ENCODE measurements at places on chromosomes 7 and 10.

- DNase-seq = no peak
These were observed 782.0 kb downstream of the SUGCT start for GRCh38 chr7:40916813-40917212.

- no peak for DNase-seq
These were observed 136.2 kb downstream of the ANK3 start for GRCh38 chr10:60253484-60253883.

GRCh38 chr10:17238445-17239291, 10.6 kb downstream of the VIM start:
- no peak for DNase-seq

DNA sequence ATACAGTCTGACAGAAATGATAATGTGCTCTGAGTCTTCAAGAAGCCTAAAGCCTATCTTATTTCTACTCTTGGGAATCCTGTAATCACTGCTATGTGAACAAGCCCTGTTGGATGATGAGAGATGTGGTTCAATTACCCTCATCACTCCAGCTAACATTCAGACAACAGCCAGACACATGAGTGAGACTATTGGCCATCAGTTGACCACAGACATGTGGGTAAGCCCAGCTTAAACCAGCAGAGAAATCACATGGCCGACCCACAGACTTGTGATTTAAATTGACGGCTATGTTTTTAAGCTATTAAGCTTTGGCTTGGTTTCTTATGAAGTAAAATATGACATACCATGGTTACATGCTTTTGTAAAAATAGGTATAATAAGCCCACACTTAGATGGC, 2.6 kb downstream of the MBL2 start:
- DNase-seq = no peak

- no peak for DNase-seq
These were observed 190.6 kb upstream of the CCDC6 start for GRCh38 chr10:60096761-60097513.

- no peak for DNase-seq
These were observed 4.2 kb downstream of the IKZF1 start for GRCh38 chr7:50308532-50309385.

- no peak for DNase-seq
These were observed 27.9 kb downstream of the MYPN start for GRCh38 chr10:68137171-68137570.

- DNase-seq = no peak
These were observed 64.8 kb upstream of the CAPZA2 start for GRCh38 chr7:116797612-116798011.

DNA sequence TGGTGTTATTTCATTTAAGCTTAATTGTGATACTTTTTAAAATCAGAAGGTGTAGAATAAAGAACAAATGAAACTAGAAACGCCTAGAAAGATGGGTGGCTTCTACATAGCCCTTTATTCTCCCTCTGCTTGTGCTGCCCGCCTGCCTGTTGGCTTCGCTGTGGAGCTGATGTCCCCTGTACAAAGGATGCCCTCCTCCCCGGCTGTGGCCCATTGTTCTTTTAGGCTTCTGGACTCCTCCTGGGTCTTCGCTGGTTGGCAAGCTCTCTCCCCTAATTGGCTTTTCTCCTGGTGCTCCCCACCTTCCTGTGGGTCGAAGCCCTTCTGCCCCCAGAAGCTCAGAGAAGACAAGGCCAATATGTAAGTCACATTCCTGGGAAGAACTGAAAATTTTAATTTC, 98.2 kb downstream of the FANK1 start:
- no peak for DNase-seq

GRCh38 chr7:22354462-22354861, 2.5 kb downstream of the RAPGEF5 start:
- DNase-seq = no peak

DNA sequence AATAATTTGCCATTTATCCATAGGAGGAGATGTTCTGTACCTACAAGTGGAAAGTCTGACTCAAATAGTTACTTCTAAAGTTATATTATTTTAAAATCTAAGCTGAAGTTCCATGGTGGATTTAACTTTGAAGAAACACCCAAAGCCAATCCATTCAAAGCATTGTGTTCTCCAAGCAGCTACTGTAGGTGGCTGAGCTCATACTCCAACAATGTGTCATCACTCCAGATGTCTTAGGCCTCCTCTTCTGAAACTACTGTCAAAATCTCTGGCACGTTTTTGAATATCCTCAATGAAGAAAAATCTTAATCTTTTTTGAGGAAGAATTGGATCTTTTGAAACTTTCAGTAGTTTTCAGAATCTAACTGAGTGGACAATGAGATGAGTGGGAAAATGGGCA, 169.1 kb downstream of the PTEN start:
- no peak for DNase-seq

- DNase-seq = no peak
These were observed 675 bp upstream of the FRAT2 start for GRCh38 chr10:97335188-97335619.

- no peak for DNase-seq
These were observed at the start of gene GIMAP4 for GRCh38 chr7:150567169-150567568. TSS of gene GIMAP4 (plus strand) at chr7:150567390. CDS start at chr7:150569902, 2,512 bp downstream.

GRCh38 chr10:61669161-61669725, 6.5 kb downstream of the CABCOCO1 start:
- DNase-seq = no peak

DNA sequence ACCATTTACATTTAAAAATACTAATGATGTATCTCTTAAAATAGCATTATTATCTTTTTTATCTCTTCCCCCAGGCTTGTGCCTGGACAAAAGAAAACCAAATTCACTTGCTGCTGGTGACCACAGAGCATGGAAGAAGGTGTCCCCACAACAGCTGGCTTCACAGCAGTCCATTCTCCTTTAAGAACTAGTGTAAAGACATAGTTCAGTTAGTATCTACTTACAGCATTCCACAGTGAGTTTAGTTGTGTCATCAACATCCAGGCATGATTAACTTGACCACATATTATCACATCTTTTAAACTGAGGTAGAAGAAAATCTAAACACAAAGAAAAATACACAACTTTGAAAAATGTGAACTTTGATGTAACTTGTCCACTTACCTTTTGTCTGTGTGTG, 55.0 kb downstream of the LRRC17 start:
- no peak for DNase-seq

- no peak for DNase-seq
These were observed 63.0 kb downstream of the CUL1 start for GRCh38 chr7:148761499-148762278.

DNA sequence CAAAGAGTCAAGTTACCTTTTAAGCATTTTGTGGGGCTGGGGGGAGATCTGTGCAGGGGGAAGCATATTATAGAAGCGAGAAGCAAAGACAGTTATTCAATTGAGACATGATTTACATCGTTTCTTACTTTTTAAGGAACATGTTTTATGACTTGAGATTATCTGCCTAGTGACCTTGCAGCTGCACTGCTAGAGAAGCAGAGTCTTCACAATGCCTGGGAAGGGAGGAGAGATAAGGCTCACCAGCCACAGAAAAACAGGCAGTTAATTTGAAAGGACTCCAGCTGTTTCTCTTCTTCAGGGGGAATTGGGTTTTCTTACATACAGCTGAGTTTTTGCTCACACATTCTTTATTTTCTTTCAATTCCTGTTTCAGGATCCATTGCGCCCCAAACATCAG, 31.0 kb downstream of the PHYH start:
- DNase-seq = no peak

DNA sequence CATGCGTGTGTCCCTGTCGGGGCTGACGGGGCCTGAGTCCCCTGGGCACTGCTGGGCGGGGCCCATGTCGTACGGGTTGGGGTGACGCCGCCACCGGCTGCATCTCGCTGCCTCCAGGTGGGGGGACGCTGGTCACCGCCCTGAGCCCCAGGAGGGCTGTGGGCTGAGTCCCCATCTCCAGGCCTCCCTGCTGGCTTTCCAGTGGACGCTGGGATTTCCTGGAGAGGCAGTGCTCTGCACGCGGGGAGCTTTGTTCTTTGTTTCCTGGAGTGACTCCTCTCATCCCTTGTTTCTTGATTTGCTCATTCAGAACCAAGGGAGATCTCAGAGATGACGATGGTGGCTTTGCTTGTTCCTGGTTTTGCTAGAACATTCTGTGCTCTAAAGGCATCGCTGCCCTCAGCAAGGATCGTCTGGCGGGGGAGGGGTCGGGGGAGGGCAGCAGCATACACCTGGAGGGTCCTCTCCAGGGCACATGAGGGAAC, 21.0 kb downstream of the PWWP2B start:
- DNase-seq = no peak

GRCh38 chr7:139078911-139079310, 30.6 kb downstream of the ZC3HAV1 start:
- no peak for DNase-seq

DNA sequence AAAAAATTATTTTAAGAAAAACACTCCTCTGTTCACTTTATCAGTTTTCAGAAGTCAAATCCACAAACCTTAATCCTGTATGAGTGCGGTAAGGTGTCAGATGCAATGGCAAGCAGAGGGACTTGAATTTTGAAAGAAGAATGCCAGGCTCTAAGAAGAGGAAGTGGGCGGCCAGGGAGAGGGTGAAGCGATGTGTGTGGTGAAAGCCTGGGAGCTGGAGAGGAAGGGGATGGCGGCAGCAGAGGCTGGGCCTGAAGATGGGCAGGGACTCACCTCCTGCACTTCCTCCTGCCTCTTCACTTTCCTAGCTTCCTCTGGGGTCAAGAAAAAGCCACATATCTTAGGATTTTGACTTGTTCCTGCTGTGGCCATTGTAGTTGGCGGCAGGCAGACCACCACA, 609.6 kb downstream of the PARD3 start:
- DNase-seq = no peak

DNA sequence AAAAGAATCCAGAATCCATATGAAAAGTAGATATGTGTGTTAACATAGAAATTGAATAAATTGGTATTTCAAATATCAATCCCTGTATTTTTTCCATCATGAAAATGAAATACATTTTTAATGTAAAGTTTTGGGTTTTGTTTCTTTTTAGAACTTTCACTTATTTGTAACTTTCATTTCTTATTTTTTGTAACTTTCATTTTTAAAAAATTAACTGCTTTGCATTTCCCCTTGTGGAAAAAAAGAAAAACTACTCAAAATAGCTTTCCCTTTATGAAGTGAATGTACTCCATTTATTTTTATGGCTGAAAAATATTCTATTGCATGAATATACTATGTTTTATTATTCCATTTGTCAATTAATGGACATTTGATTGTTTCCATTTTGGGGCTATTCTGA, 75.6 kb upstream of the SMNDC1 start:
- DNase-seq = no peak
